Foreskin fibroblast (primary cell): ENCODE measurements at places on chromosomes 1 and 21.

- peak; percentile 26 for DNase-seq
Observed at GRCh38 chr1:27727126-27727525, 1.4 kb downstream of the FAM76A start.

DNA sequence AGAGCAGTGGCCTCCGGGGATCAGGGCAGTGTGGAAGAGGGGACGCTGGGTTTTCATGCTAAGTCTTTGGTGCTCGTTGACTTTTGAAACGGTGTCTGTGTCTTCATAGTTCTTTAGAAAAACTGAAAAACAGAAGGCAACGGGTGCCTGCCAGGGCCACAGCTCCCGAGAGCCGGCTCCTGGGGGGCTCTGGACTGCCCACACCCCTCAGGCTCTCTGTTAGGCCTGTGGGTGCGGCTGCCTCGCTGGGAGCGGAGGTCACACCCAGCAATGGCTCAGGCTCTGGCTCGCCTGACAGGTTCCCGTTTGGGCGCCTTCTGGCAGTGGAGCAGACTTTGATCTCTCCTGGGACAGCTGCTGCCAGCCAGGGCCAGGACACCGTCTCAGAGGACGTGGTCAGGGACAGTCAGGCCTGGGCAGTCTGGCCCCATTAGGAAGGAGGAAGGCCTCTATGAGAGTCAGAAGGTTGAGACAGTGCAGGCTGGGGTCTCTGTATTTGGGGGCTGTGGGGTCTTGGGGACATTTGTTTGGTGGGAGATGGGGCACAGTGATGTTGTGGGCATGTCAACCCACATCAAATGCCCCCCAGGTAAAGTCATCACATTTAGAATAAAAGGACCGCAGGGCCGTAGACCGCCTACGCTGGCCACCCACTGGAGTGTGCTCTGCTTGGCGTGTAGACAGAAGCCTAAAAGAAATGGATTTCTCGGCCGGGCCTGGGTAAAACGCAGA is 5.6 kb downstream of the ARHGEF16 start:
- no peak for DNase-seq

GRCh38 chr1:26177182-26177684 is at the start of gene CNKSR1:
CNKSR1 (plus strand) TSS chr1:26177491; CDS start chr1:26177548, 57 bp downstream.
- DNase-seq: no peak

GRCh38 chr1:225999912-226000337 is 782 bp upstream of the SDE2 start:
- DNase-seq: no peak

GRCh38 chr21:20570824-20571232 is 427.4 kb upstream of the NCAM2 start:
- no peak for DNase-seq

DNA sequence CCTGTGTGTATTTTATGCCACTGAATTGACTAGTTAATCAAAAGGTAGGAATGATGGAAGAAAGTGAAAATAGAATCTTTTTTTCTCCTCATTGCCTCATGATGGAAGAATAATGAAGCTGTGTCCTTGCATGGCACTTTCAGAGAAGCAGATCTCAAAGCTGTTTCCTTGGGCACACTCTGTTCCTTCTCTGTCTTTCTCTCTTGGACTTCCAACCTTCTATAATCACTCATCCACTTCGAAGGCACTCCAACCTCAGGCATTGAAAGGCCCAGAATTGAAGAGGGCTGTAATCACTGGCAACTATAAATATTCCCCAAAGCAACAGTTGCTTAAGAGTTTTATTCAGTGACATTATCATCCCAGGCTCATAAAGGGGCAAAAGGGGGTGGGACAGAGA is 31.1 kb upstream of the DNASE2B start:
- DNase-seq: no peak

GRCh38 chr1:80675454-80675853 is 1125.3 kb upstream of the ADGRL2 start:
- no peak for DNase-seq

GRCh38 chr1:192709544-192709943 is 73.6 kb downstream of the RGS13 start:
- DNase-seq: no peak

- DNase-seq: peak; percentile 89
Observed at GRCh38 chr1:35448344-35448801, 108.8 kb downstream of the KIAA0319L start.
